ENCODE measurements at places on chromosomes 5 and 9.

DNA sequence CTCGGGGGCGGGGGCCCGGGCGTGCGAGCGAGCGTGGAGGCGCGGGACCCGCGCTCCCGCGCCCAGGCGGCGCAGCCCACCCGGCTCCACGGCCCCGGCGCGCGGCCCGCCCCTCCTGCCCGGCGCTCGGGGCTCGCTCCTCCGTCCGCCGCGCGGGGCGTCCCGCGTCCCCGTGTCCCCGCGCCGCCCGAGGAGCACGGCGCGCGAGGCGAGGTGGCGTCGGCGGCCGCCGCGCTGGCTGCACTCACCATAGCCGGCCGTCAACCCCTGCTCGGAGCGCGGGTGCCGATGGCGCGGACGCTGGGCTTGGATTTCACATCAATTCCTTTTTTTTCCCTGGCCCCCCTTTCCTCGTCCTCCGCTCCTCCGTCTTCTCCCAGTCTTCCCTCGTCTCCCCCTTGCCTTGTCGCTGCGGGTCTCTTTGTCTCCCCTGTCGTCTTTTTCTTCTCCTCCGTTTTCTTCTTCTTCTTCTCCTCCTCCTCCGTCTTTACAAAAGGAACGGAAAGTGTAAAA is 494 bp downstream of the PTCH1 start:
- peak; percentile 89 for DNase-seq

- DNase-seq = no peak
Observed at GRCh38 chr9:93467062-93467416, 13.7 kb upstream of the FAM120AOS start.

- DNase-seq = no peak
Observed at GRCh38 chr5:163134061-163134460, 303.3 kb upstream of the CCNG1 start.

DNA sequence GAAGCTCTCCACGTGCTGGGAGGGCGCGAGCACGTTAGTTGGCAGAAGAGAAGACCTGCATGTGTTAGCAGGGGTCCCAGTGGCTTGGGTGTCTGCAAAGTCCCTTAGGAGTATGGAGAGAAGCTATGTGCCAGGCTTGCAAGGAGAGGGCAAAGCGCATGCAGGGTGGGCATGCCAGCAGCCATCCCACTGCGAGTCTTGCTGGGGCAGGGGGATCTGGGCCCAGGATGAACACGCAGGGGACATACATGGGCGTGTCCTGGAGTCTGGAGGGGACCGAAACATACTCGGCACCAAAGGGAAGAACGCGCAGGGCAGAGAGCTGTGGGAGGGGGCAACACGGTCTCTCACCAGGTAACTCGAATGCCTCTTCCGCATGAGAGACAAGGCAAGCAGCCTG is 43.6 kb upstream of the IPPK start:
- no peak for DNase-seq

DNA sequence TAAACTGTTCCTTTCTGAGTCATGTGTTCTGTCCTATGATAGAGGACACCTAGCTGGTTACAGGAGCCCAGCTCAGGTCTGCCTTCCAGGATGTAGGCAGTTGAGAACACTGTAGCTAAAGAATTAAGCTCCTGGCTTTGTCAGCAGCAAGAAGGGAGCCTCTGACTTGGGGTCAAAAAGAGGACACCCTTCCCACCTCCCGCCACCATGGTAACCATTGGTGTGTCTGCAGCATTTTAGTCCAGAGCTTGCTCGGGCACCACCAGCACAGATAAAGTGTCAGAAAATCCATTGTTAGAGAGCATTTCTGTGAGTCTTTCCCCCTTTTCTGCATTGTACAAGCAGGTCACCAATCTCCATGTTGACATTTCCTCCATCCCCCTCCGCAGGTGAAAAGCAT is 181.7 kb downstream of the DOCK8 start:
- no peak for DNase-seq

DNA sequence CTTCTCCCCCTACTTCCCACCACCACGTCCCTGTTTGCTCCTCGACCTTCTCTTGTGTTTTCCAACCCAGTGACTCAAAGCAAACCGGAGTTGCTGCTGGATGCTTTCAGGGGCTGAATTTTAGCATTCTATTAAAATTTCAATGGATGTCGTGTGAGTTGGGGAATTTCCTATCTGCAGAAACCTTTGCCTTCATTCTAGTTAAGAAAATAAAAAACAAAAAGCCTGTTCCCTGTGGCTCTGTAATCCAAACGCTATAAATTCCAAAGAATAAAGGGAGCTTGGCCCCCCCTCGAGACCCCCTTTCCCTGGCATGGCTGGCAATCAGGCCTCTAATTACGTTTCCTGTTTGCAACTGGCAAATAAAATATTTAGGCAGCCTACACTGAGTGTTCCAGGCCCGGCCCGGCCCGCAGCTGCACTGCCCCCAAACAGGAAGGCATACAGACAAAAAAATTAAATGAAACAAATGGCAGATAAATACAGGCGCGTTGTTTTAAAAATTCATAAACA is 139.4 kb upstream of the PPP1R26 start:
- no peak for DNase-seq

DNA sequence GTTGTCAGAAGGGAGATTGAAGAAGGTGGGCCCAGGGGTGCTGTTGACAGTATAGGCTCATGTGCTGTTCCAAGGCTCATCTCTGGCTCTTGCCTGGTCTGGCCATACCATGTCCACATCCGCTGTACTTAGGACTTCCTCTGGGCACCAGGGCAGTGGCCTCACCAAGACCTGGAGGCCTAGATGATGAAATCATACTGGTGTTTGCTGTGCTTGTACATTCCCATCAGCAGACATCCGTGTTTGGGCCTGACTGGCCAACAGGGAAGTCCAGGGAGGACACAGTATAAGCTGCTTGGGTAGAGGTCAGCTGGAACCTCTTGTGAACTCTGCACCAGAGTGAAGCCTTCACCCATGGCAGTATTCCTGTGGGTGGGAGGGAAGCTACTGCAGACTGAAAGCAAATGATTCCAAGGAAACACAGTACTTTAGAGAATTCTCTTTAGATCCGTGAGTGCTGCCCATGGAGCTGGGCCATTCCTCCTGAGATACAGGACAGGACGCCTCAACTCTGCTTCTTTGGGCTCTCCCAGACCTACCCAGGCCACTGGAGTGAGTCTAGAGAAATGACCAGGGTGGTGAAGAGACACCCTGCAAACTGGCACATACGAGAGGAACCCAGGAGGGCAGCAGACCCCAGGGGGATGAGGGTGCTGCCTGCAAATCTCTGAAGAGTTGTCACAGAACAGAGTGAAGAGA is 22.5 kb downstream of the POLR1E start:
- no peak for DNase-seq

- no peak for DNase-seq
Observed at GRCh38 chr9:126715382-126715781, 89.5 kb upstream of the ZBTB43 start.

DNA sequence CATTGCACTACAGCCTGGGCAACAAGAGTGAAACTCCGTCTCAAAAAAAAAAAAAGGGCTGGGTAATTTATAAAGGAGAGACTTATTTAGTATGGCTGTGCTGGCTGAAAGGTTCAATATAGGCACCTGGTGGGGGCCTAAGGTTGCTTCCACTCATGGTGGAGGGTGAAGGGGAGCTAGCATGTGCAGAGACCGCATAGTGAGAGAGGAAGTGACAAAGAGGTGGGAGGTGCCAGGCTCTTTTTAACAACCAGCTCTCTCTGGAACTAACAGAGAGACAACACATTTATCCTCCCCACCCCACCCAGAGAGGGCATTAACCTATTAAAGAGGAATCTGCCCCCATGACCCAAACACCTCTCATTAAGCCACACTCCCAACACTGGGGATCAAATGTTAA is 28.9 kb upstream of the SERINC5 start:
- no peak for DNase-seq

DNA sequence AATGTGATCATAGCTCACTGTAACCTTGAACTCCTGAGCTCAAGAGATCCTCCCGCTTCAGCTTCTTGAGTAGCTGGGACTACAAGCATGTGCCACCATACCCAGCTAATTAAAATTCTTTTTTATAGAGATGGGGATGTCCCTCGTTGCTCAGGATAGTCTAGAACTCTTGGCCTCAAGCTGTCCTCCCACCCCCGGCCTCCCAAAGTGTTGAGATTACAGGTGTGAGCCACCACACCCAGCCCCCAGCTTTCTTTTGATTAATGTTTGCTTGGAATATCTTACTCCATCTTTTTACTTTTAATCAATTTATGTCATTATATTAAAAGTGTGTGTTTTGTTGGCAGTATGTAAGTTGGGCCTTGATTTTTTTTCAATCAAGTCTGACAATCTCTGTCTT is 59.4 kb upstream of the EXOC3 start:
- DNase-seq = no peak

- no peak for DNase-seq
Observed at GRCh38 chr9:29625292-29625731, 2052.0 kb upstream of the C9orf72 start.

GRCh38 chr5:179137643-179138567 is 77.7 kb downstream of the ZNF354C start:
- no peak for DNase-seq

DNA sequence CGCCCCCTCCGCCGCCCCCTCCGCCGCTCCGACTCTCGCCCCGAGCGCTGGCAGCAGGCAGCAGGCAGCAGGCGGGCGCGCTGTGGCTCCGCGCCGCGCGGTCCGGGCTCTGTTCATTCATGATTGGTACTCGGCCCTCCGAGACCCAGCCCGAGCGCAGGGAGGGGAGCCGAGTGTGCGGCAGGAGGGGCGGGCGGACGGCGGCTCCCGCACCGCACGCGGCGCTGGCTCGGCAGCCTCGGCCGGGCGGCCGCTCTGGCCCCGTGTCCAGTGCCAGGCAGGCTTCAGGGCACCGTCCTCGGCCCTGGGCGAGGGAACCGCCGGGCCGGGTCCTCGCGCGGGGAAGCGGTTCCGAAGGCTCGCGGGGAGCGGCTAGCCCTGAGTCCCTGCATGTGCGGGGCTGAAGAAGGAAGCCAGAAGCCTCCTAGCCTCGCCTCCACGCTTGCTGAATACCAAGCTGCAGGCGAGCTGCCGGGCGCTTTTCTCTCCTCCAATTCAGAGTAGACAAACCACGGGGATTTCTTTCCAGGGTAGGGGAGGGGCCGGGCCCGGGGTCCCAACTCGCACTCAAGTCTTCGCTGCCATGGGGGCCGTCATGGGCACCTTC is at the start of gene KCNIP1:
Gene KCNIP1 (plus strand): TSS at position 31 of the 607 bp plus-strand sequence.
- DNase-seq = peak; percentile 82

GRCh38 chr5:171599411-171599810 is 180.0 kb downstream of the FGF18 start:
- DNase-seq = no peak

GRCh38 chr9:38347946-38348345 is 44.6 kb upstream of the ALDH1B1 start:
- no peak for DNase-seq

DNA sequence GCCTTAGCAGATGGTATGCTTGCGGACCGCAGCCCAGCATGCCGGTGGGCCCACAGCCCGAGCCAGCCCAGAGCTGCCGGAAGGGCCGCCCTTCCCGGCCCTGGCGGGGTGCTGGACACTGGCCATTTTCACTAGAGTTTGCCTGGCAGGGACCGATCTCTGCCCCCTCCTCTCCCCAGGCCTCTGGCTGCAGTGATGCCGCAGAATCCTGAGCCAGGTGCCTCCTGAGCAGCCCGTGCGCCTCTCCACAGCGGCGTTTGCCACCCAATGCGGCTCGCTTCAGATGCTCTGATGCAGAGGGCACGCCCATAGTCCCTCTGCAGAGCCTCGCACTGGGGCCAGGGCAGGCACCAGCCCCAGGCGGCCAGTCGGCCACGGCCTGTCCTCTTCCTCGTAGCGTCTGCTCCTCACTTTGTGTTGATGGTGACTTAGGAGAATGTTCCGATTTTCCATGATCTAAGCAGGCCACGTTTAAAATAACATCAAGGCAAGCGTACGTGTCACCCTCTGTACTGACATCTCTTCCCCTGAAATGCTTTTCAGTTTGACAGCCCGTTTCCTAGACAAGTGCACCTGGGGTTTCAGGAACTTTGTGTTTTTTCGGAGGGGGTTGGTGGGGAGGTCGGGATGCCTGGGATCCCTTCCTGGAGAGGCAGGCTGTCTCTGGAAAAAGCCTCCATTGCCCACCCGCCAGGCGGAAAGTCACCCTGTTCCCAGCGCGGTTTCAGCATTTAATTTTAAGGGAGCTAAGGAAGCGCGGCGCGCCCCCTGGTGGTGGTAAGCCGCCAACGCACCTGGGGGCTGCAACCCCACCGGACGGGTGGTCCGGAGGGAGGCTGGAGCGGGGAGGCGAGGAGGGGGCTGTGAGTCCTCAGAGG is 29.8 kb upstream of the HMCN2 start:
- peak; percentile 76 for DNase-seq

DNA sequence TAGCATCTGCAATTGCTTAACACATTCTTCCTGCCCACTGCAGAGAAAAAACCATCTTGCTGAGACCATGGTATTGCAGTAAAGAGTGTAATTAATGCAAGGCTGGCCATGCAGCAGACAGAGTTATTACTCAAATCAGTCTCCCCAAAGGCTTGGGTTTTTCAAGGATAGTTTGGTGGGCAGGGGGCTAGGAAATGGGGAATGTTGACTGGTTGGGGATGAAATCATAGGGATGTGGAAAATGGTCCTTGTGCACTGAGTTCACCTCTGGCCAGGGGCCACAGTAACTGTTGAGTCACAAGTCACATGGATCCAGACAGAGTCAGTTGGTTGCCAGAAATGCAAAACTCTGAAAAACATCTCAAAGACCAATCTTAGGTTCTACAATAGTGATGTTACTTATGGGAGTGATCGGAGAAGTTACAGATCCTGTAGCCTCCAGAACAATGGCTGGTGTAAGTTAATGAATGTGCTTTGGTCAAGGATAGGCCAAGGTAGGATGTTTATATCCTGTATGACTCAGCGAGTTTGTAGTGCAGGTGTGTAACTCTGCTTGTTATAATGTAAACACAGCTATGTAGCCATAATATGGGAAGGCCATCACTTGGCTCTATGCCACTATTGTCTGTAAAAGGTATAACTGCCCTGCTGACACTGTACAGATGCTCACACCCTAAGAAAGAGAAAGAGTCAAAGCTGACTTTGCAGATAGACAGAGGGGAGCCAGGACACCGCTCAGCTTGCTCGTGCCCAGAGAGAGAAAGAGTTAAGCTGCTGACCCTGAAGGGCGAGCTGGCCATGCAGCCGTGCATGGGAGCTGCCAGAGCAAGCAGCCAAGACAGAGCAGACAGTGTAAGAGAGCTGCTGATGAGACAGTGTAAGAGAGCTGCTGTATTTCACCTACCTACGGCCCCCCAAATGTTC is 27.2 kb downstream of the C9orf152 start:
- no peak for DNase-seq

DNA sequence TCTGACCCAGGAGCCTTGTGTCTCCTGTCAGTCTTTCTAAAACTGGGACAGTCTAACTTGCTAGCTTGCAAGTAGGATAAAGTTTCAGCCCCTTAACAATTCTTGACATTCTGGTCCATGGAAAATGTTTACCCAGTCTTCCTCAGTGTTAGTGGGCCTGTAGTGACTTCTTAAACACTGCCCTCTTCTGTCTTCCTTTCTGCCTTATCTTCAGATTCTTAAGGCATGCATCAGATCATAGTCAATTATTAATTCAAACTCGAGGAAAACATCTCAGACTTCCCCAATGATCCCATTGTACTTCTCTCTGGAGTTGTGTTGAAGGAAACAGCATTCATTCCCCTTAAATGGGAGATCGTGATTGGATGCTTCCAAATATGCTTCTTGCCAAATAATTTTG is 1199.8 kb downstream of the DTWD2 start:
- no peak for DNase-seq
